GM18507 (cell line): ENCODE measurements at places on chromosomes 11 and 22.

DNA sequence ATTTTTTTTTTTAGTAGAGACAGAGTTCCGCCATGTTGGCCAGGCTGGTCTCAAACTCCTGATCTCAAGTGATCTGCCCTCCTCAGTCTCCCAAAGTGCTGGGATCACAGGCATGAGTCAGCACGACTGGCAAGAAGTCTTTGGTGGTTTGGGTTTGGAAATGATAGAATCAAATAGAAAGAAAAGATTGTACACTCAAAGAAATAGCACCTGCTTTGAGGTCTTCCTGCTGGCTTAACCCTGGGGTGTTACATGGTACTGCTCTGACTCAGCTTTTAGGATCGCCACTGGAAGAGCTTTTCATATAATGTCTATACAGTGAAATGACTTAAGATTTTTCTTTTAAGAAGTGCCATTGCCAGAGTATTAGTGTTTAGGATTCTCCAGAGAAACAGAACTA is 50.2 kb downstream of the JAM3 start:
- no peak for DNase-seq

DNA sequence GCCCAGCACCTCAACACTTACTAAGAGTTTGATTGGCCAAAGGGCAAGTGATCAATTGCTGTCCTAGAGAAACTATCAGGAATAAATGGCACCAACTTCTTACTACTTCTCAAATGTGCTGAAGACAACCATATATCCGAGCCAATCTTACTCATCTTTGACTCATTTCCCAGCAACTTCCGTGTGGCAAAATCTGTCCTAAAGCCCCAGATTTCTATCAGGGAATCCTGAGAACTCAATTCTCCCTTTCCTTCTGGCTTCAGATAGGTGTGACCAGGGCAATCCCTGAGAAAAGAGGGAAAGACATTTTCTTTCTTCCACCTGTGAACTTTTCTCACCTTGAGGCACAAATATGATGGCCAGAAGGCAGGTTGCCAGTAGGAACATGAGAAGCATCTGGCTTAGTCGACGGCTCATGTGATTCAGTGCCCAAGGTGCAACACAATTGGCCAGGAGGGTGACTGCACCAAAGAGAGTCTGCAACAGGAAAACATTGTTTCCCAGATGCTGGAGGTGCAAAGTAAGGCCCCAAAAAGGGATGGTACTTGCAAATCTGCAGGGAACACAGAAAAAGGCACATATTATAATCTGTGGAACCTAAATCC is 21.8 kb upstream of the SLC22A24 start:
- no peak for DNase-seq

GRCh38 chr11:104609311-104610085 is 288.8 kb downstream of the CASP12 start:
- DNase-seq = no peak

DNA sequence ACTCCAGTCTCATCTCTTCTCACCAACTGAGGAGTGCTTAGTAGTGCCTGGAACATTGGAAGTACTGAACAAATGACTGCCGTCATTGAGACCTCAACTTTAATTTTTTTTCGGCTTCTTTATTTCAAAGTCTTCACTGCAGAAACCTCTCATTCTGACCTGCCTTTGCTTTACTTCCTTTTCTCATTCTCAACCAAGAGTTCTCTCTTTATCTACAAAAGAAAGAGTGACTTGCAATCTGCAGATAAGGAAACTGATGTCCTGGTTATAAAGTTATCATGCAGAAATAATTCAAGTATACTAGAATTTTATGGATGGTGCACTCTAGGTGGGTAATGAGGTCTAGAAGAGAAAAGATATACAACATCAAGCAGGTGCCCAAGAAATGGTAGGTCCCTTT is 1.2 kb upstream of the EED start:
- DNase-seq = no peak

DNA sequence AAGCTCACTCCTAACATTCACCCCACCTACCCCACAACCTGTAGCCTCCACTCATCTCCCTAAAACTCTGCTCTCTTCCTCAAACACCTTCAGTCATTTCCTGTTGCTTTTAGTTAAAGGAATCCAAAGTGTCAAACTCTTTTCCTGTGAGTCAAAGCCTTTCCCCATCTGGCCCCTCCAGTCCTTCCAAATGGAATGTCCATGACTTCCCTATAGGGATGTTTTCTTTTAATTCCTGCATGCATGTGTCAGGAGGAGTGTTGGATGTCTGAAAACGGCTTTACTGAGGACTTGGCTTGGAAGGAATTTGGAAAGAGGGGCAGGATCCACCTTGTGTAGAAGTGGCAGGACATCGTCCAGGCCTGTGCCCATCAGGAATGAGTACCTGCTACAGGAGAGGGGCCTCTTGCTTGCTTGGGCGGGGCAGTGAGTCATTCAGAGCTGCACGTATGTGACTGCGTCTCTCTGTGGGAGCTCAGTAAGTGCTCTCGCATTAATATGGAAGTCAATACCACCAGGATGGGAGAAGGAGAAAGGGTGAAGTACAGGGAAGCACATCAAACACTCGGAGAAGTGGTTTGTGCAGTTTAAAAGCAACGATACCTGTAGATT is 491.9 kb downstream of the OPCML start:
- no peak for DNase-seq

DNA sequence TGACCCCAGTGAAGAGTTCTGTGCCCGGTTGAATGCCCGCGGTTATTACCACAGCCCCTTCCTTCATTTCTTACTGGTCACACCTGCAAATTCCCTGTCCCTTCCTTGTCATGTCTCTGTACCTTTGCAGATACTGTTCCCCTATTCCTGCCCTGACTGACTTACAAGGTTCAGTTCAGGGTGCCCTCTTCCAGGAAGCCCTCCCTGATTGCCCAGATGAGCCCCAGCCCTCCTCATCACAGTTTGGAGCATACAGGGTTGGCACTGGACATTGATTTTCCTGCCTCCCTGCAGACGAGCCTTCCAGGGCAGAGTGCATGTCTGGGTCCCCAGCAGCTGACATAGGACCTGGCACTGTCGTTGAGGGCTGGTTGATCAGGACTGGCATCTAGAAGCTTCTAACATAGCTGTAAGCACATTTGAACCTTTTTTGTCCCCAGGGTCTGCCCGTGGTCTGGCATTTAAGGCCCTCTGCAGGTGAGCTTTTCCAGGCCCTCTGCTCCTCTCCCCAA is 70.4 kb upstream of the SHISAL1 start:
- DNase-seq = no peak

GRCh38 chr11:10844796-10845195 is 13.1 kb downstream of the ZBED5 start:
- no peak for DNase-seq

DNA sequence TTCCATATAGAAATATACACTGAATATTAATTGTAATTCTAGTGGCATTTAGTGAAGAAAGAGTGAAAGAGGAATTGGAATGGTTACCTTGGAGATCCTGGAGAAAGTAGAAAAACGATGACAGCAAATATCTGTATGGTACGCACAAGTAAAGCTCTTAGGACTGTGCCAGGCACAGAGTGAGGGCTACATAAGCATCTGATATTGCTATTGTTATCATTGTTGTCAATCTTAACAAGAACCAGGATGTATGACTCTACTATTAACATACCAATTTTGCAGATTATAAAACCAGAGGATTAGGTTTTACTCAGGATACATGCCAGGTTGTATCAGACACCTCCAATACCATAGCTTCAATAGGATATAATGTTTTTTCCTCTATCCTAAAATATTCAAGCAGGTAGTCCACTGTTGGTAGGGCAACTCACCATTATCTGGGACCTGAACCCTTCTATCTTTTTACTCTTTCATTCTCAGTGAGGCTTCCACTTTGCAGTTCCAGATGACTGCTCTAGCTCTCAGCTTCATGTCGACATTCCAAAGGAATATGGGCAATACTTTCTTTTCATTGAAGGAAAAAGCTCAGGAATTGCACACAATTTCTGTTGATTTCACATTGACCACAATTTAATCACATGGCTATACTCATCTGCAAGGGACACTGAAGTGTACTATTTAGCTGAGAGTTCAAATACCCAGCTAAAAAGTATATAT is 73.2 kb downstream of the RAB38 start:
- DNase-seq = no peak

DNA sequence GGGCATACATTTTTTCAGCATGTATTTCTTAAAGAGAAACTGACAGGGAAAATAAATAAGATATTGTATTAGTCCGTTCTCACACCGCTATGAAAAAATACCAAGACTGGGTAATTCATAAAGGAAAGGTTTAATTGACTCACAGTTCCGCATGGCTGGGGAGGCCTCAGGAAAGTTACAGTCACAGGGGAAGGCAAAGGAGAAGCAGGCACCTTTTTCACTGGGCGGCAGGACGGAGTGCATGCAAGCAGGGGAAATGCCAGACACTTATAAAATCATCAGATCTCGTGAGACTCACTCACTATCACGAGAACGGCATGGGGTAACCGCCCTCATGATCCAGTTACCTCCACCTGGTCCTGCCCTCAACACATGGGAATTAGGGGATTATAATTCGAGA is 44.2 kb downstream of the PPFIA1 start:
- DNase-seq = no peak

DNA sequence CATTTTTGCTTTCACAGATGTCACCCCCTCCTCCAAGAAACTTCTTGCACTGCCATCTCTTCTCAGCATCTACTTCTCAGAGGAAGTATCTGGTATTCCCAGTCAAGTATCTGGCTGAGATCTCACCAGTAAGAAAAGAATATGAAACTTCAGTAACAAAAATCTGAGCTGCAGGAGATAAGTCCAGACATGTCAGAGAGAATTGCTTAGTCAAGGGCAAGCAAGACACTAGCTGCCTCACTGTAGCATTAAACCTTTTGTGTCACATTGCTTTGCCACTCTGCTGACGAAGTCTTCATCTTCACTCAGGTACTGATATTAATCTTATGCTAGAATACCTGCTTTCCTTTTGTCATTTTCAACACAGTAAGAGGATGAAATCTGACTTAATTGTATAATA is 70.6 kb upstream of the ZC3H12C start:
- no peak for DNase-seq

DNA sequence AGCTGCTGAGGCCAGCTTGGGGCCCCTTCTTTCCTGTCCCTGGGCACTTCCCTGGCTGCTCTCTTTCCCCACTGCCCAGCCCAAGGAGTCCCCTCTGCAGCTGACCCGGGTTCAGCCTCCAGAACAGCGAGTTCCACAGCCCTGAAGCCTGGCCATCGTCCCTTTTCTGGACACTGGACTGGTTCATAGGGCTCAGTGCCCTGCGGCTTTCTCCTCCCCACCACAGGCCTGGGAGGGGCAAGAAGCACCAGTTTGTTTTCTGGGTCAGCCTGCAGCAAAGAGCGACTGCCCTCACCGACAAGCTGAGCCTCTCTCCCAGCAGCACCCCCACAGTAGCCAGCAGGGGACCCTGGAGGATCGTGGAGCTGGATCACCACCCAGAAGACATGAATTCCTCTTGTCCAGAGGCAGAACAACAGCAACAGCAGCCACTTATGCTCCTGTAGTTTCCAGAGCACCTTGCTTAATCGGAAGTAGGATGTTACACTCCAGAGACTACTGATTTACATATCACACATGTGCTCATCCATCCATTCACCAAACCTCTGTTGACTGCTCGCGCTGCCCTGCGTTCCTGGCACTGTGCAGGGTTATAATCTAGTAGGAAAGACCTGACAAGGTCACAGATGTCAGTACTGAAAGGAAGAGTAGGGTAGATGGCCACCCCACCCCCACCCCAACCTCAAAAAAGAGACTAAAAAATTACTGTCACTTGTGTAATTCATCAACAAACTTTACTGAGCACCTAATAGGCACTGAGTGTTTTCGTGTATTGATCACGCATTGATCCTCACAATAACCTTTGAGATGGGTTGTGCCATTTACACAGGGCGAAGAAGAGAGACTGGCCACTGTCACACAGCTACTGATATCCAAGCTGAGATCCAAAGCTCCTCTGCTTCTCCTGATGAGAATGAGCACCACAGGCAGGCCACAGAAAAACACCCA is 13.0 kb upstream of the CXCR5 start:
- no peak for DNase-seq

GRCh38 chr22:23301591-23301990 is 121.3 kb downstream of the BCR start:
- no peak for DNase-seq

DNA sequence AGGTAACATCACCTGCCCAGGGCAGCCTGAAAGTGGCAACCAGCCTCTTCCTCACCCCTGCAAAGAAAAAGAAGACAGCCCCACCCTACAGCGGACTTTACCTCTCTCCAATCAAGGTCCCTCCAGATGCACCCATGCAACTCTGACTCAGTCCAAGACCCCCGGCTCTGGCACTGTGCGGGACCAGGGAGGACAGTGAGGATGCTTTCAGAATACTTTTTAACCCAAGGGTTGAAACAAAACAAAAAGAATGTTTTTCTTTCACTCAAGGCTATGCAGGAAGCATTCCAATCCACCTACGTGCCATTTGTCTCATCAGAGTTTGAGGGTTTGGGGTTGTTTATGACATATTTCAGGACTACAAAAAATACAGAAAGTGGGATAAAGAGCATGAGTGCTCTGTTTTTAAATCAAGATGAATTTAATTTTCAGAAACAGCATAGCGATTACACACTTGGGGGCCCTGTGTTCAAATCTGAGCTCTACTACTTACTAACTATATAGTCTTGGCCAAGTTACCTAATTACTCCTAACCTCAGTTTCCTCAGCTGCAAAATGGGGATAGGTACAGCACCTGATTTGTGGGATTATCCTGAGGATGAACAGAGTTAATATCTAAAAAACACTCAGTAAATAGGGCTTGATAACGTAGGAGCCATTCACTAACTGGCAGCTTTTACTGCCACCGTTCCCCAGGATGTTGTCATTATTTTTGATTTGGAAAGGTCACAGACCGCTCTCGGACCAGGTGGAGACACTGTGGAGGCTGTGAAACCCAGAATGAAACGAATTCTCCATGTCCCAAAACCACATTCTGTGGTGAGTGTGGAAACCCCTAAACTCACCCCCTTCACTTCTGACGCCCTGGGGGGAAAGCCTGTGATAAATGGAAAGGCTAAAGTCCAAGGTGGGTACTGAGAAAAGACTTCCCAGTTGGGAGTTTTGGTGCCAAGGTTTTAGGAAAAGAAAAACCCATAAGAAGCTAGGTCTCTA is 5.6 kb downstream of the PLAAT3 start:
- DNase-seq = no peak

- no peak for DNase-seq
These were observed 59.3 kb downstream of the ENDOD1 start for GRCh38 chr11:95148938-95149337.

DNA sequence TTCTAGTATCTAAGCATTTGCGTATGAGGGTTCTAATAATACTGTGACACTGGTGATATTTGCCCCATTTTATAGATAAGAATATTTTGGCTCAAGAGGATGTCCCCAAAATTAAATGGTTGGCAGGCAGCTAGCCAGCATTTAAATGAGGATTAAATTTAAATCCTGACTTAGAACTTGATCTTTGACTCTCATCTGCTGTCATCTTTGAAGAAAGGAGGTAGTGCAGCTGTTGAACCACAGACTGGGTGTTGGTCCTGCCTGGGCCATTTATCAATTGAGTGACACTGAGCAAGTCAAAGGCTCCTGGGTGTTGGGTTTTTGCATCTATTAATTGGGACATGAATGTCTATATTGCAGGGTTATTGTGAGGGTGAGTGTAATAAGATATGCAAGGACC is 112.3 kb downstream of the INSC start:
- DNase-seq = no peak

- DNase-seq = no peak
These were observed 1288.6 kb upstream of the CNTN5 start for GRCh38 chr11:97732011-97732632.

- DNase-seq = no peak
These were observed 49.5 kb downstream of the PACS1 start for GRCh38 chr11:66119348-66120133.
